ENCODE measurements at places on chromosomes 12 and 14. TPM values are rescaled to one million over a fixed set of nuclear protein-coding genes. Genes with fewer than 3 reads are reported as not detected.
A peak's percentile ranks its signal among the peaks of the same experiment; 100 is the strongest.

- peak; percentile 28 for DNase-seq
These were observed 1.2 kb downstream of the NOVA1 start for GRCh38 chr14:26596543-26597061.

DNA sequence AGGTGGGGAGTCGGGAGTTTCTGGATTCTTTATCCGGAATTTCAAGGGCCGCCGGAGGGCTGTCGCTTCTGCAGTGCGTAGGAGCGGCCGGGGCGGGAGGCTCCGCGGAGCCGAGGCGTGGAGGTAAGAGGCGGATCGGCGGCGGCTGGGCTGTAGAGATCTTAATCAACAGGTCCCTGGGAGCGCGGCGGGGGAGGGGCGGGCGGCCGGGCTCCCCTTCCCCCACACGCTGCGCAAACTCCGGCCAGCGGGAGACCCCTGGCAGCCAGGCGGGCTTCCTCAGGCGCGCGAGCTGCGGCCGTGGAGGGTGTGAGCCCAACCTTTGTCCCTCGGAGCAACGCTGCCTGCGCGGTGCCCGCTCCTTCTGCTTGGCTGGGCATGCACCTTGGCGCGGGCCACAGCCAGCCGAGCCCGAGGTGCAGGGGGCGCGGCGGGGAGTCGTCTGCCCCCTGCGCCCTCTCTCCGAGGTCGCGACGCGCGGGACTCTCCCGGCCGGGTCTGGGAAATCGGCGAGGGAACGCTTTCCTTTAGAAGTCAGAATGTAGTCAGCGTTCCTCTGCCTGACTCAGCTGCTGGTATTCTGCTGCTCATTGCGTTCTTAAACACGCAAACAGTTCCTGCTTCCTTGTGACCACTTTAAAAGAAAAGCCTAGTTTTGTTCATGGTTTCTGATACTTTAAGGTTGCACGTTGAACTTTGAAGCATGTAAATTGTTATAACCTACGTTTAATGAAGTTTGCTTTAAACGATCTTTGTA, at the start of gene PALS1:
Gene PALS1, plus strand, starts transcription at position 25 of the 757 bp plus-strand sequence. CDS start 37,736 bp downstream, outside the sequence.
- DNase-seq, result no peak

- no peak for DNase-seq
These were observed 10.2 kb upstream of the LLPH start for GRCh38 chr12:66140731-66141130.

Gene NFE2
- total RNA-seq, result 1.2 TPM

Gene PLA2G1B
- not detected for total RNA-seq

Gene C14orf132
- 10.5 TPM for total RNA-seq

DNA sequence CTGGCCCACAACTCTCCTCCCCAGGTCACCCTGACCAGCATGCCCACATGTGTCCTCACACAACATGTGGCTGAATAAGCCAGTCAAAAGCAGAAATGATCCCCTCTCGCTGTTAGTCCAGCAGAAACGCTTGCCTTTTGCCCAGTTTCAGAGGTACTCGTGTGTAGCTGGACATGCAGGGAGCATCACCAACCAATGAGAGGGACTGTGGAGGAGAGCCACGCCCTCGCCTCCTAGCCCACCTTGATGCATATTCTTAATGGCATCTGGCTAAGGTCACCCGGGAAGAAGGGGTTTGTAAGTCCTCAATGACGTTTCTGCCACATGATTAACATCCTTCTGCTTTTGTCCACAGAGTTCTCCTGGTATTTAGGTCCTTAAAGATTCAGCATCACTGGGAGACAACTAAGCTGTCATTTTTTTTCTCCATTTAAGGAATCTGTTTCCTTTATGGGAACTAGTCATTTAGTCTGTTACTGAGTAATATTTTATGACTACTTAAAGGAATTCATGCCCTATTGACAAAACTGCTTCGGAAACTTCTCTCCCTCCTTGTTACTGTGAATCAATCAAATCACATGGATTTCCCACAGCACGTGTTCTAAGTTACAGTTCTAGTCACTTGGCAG, 134.0 kb downstream of the GCH1 start:
- DNase-seq, result no peak

Gene CIROP
- not detected for total RNA-seq

- no peak for DNase-seq
These were observed 96.2 kb upstream of the CPM start for GRCh38 chr12:69028941-69029729.
